Stimulated activated CD4-positive, alpha-beta T cell treated with anti-CD3 and anti-CD28 coated beads, Interleukin-2, amount 100 ng/mL, for 48 hours (primary cell): ENCODE measurements at places on chromosomes 11 and 22.

- peak; percentile 28 for DNase-seq
These were observed 31.5 kb downstream of the KIAA0930 start for GRCh38 chr22:45208993-45209838.

- DNase-seq, result no peak
These were observed 7.6 kb downstream of the SLC39A13 start for GRCh38 chr11:47415949-47416472.

GRCh38 chr11:117929142-117929915 lies at the start of gene TMPRSS13:
Gene TMPRSS13 (minus strand): TSS chr11:117929402. CDS start chr11:117929307, 95 bp downstream.
- no peak for DNase-seq

GRCh38 chr11:119065369-119065768 lies 2.2 kb upstream of the VPS11 start:
- no peak for DNase-seq

- DNase-seq, result no peak
These were observed 117.5 kb upstream of the CEP126 start for GRCh38 chr11:101797335-101797734.

GRCh38 chr22:45949891-45950290 lies 27.1 kb downstream of the WNT7B start:
- no peak for DNase-seq

DNA sequence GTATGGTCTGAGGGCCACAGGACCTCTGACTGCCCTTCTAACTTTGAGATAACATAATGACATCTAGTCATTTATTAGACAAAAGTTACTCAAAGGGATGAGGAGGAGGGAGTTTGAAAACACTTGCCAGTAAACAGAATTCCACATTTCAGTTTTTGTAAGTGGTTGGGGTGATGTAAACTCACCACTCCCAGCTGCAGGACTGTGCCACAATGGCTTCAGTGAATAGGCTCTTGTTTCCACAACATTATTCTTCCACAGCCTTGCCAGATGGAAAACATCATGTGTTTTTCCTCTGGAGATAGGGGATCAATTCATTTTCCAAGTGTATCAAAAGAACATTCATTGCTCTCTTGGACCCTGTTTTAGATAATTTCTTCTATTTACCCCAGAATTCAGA lies 147.2 kb upstream of the BDNF start:
- DNase-seq, result no peak

- no peak for DNase-seq
These were observed 50.5 kb downstream of the SCUBE1 start for GRCh38 chr22:43292630-43293018.

GRCh38 chr11:134544095-134544815 lies 132.2 kb upstream of the B3GAT1 start:
- DNase-seq, result no peak

- no peak for DNase-seq
These were observed 45.8 kb upstream of the CYP2D6 start for GRCh38 chr22:42176255-42176915.

- no peak for DNase-seq
These were observed 120.6 kb upstream of the LMO1 start for GRCh38 chr11:8384199-8384821.

- no peak for DNase-seq
These were observed 6.9 kb downstream of the NFRKB start for GRCh38 chr11:129888451-129888850.

DNA sequence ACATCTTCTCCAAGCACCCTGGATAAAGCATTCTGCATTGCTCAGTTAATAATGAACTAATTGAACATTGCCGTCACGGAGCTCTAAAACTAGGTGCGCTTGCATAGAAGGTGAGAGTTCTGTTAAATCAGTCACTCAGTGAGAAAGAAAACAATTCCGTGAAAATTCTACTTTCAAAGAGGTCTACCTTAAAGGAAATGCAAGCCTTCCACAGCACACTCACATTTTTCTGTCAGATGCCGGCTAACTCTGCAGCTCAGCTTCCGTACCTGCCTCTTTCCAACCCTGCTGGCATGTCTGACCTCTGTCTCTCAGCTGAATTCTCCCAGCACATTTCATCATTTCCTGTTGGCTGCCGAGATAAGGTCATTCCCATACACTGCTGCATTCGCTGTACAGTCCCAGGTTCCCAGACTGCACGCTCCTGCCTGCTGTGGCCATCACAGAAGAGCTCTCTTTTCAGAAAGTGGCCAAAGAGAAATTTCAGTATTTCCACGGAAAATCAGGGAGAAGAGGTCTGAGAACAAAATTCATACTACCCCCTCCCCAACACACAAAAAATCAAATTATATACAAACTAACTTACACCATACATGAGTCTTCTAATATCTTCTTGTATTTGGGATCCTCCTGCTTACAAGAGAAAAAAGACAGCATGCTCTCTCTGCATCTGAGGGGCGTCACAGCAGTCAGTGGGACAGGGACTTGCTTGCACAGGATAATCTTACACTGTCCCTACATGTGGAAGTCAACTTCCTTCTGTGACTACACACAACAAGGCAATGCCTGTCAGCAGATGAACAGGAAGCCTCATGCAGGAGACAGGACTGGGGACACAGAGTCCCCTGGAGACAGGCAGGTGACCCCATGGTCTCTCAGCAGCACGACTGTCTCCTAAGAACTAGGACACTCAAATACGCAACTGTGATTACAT lies 55.1 kb downstream of the PACSIN2 start:
- no peak for DNase-seq

DNA sequence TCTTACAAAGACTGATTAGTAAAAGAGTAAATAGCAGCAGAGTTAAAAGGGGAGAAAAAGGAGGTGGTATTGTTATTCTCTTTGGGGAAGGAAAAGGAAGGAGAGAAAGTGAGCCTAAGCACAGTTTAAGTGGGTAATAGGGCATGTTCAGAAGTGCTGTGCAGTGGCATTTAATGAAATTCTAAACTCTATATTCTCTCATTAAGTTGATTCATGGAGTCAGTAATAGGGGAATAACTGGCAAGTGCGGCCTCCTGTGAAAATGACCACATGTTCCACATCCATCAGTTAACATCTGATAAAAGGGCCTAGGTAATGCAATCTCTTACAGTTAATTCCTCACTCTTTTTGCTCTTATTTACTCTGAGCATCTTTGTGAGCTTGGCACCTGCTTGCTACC lies 516.7 kb downstream of the JRKL start:
- DNase-seq, result no peak

DNA sequence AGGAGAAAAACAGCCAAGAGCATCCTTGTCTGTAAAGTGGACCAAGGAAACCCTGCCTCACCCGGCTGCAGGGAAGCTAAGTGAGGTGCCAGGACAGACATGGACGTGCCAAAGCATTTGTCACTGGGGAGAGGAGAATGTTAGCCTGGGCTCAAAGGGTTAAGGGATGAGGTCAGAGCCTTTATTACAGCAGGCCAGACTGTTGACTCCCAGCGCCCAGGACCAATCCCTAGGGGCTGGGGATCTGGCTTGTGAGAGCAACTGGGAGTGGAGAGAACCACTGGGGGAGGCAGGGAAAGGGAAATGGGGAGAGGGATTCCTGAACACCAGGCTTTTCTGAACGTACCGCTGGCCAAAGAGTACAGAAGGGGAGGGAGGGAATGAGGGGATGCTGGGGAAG lies 2.6 kb downstream of the CHRM1 start:
- no peak for DNase-seq

DNA sequence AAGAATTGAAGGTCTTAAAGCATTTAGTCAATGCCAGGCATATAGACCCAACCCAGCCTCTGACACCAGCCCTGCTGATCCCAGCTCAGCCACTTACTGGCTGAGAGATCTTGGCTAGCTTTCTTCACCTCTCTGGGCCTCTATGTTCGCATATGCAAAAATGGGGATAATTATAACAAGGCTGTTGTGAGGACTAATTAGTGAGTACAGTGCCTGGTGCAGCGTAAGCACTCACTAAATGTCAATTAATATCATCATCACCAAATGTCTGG lies 10.5 kb downstream of the CHST1 start:
- no peak for DNase-seq

DNA sequence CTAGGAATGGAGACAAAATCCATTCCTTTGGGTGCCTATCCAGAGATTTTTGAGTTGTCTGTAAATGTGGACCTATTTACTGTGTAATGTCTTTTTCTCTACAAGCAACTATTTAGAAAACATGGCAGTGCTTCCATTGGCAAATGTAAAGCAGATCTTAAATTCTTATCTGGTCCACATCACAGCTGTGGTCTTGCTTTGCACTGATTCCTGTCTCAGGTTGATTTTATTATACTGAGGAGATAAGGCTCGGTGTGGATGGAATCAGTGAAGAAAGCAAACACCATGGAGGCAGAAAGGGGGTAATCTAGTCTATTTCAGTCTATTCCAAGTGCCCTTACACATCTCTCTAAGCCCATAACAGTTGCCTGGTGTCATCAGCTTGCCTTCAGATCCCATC lies 160.5 kb downstream of the NCAM1 start:
- DNase-seq, result no peak

DNA sequence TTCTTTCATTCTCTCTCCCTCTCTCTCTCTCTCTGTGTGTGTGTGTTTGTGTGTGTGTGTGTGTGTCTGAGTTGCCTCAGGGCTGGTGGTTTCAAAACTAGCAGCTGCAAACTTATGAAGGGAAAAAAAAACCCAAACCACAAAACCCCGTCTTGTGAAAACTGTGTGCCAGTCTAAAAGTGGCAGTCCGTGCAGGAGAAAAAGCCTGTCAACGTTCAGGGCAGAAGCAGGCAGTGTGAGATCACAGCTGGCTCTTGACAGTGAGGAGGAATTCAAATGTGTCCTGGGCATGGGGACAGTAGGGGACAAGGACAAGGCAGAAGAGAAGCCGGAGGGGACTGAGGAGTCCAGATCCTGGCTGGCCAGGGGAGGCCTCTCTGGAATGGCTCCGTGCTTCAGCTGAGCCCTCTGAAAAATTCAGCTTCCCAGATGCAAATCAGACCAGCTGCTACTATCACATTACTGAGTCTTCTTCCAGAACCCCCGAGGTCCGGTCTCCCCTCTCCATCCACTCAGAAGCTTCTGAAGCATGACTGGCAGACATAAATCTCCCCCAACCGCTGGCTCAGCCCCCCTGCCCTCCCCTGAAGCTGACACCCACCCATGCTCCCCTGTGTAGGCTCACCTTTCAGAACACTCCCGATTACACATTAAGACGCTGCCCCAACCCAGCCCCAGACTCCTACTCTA lies 31.9 kb downstream of the FLI1 start:
- no peak for DNase-seq

GRCh38 chr11:90221803-90222458 lies 918 bp downstream of the CHORDC1 start:
- no peak for DNase-seq

DNA sequence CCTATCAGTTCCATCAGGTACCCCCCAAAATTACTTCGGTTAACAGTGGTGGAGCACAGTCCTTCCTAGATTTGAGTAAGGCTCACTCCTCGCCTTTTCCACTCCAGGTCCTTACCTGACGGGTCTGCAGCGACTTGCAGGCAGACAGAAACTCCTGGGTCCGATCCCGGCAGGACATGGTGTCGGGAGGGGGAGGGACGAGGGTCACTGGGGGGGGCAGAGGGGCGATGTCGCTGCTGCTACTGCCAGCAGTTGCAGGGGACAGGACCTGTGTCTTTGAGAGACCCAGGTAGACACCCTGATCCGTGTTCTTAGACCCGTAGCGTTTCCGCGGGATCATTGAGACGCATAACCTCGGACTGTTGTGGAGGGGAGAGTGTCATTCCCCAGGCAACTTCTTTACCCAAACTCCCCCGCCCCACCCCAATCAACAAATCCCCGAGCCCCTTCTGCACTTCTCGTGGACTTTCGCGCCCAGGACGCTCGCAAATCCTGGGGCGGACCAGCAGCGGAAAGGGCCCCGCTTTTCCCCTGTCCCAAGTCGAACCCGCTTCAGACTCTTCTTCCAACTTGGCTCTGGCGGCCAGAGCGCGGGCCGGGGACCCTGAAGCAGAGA lies 839 bp downstream of the STX5 start:
- no peak for DNase-seq

DNA sequence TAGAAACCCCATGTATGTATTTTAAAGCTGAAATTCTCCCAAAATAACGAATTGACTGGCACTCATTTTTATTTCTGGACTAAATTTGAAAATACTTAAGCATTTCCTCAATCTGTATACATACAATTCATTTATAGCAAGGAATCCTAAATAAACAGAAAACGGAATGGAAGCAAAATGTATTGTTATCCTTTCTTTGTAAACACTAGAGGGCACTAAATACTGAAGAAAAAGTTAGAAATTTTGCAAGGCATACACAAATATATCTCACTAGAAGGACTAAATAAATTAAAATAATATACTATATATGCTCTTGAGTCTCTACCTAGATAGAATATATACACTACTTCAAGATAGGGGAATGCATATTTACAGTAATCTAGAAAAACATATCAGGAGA lies 23.1 kb upstream of the ANO5 start:
- no peak for DNase-seq

DNA sequence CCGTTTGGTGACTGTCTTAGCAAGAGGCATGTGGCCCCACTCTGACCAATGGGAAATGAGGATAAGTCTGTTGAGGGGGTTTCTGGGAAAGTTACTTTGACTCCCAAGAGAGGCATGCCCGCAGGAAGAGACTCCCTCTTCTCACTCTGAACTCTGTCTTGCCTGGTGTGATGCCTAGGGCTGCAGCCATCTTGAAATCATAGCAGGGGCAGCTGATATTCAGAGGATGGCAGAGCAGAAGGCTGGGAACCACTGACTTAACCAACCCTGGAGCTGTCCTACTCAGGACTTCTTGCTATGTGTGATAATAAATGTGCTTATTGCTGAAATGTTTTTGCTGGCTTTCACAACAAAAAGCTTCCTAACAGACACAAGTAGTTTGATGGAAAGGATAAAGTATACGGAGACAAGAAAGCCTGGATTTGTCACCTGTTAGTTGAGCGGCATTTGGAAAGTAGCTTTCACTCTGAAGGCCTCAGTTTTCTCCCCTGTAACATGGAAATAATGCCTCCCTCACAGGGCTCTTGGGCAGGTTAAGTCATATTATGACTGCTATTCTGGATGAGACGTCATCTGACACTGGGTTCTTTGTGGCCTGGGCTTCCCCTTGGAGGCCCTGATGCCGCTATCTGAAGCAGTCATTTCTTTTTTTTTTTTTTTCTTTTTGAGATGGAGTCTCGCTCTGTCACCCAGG lies 128.5 kb downstream of the CEP164 start:
- DNase-seq, result peak; percentile 4

DNA sequence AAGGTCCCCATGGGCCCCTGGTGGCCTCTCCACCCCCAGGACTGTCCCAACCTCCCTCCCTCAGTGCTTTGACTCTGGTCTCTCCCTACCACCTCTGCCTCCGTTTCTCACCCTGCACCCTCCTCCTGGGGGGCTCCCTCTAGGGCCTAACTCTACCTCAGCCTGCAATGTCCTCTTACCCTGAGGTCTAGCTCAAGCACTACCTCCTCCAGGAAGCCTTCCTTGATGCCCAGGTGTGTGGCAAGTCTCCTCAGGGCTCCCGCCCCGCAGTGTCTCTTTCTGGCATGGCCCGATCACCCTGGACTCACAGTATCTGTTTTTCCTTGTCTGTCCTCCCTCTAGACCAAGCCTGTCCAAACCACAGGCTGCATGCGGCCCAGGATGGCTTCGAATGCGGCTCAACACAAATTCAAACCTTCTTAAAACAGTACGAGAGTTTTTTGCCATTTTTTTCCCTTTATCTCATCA lies 90.8 kb downstream of the PHF21B start:
- no peak for DNase-seq
